H54 (cell line): ENCODE measurements at places on chromosomes 2 and 18.

GRCh38 chr2:98348066-98348561 is 1.9 kb downstream of the CNGA3 start:
- no peak for DNase-seq

GRCh38 chr2:165528691-165529090 is 59.2 kb downstream of the CSRNP3 start:
- DNase-seq, result no peak

DNA sequence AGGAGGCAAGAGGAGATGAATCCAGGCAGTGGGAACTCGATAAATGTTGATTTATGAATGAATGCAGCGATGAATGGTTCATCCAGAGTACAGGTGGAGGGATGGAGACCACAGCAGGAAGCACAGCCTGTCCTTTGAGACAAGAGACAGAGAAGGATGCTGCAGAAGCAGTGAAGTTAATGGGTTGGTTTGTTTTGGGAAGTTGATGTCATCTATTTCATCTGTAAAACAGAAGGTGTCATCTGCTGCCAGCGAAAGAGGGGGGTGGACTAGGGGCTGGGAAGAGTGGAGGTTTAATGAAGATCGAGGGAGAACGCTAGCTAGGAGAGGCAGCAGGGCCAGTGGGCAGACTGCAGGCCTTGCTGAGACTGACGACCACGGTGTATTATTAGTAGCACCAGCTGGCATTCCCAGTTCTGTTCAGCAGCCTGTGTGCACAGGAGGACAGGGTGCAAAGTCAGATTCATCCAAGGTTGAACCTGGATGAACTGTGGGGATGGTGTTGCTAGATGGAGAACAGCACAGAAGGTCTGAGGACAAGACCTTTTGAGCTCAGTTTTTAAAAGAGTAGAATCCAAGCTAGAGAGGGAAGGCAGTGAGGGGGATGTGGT is 120.3 kb upstream of the CAPN13 start:
- DNase-seq, result no peak

GRCh38 chr2:184589261-184589660 is 9.1 kb upstream of the ZNF804A start:
- no peak for DNase-seq

DNA sequence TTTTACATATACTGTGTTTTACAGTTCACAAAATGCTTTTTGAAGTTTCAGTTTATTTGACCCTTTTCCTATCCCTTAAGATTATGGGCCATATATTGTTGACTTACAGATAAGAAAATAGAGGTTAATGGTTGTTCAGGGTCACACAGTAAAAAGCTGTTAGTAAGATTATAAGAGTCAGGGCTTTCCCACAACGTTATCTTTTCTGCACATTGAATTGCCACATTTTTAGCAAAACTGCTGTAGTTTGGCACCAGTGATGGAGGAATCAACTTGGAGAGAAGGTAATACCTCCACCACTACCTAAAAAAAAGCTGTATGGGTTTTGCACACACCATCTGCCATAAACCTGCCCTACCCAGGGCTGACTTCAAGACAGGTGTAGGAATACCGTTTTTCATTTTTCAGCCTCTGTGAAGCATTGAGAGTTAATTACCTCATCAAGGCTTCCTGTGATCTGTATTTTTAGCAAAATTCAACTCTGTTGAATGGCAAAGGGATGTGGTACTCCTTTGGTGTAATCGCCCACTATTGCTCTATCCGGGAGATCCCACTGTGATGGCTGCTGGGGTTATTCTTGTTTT is 5.0 kb downstream of the SOWAHC start:
- no peak for DNase-seq

DNA sequence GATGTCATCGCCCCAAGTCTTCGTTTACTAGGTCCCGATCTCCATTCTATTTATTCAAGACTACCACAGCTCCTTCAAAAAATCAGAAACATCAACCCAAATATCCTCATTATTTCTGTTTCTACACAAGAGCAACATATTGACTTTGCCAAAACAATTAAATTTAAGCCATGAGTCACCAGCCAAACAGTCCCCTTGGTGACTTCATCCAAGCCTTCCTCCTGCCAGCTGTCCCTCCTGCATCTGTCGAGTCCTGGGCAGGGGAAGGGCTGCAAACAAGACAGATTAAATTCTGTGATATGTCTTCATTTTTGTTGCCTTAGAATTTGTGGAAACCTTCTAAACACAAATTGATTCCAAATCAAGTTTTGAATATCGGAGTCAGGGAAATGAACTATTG is 110.3 kb downstream of the SP3 start:
- DNase-seq, result no peak

DNA sequence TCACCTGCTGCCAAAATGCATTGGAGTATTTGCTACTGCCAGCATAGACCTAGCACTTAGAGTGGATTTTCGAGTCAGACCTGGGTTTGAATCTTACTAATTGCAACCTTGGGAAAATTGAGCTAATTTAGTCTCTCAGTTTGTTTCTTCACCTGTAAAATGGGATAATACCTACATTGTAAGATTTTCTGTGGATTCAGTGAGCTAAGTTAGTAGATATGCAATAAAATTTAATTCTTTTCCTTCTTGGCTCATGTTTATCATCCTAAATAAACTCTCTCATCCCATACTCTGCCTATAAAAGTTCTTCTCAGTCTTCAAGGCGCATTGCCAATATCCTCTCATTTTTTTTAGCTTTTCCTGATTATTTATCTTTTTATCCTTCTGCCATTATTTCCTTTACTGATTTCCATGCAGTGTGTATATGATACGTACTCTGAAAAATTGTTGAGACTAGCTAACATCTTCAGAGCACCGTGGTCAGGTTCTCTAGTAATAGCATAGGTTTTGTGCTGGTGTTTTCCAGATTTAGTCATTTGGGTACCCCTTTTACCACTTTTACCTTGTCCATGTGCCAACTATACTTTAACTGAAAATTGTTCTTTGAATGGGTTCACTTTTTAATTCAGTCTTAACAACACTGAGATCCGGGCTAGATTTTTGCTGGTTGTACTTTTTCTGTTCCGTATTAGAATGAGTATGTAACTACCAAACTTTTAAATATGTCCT is 7.3 kb downstream of the CEP192 start:
- no peak for DNase-seq

DNA sequence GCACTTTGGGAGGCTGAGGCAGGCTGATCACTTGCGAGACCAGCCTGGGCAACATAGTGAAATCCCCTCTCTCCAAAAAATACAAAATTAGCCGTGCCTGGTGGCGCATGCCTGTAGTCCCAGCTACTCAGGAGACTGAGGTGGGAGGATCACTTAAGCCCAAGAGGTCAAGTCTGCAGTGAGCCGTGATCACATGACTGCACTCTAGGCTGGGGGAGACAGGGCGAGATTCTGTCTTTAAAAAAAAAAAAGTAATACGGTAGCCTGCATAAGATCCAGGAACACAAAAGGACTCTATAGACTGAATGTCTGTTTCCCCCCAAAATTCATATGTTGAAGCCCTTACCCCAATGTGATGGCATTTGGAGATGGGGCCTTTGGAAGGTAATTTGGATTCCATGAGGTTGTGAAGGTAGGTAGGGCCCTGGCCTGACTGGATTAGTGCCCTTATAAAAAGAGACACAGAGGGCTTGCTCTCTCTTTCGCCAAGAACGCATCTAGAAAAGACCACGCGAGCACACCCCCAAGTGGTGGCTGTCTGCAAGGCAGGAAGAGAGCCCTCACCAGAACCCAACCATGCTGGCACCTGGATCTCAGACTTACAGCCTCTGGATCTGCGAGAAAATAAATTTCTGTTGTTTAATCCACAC is 17.0 kb downstream of the MBOAT2 start:
- no peak for DNase-seq

- DNase-seq, result no peak
These were observed 113.1 kb downstream of the UXS1 start for GRCh38 chr2:106080959-106081358.

- no peak for DNase-seq
These were observed 67.6 kb downstream of the AGAP1 start for GRCh38 chr2:235561450-235561849.

DNA sequence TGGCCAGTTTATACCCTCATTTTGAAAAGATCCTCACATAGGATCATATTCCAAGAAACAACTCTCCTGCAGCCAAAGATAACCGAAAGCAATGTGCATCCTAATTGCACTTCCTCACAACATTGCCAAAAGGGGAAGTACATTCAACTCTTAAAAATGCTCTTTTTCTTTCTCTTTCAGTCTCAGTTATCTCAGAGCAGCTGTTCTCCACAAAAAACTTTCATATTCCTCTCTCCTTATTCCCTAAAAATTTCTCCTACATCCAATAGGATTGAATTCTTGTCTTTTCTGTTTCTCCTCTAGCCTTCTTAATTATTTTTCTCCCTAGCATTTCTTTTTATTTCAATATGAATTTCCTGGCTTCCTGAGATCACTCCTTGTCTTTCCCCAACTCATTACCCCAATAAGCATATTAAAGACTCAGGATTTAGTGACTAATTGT is 7.4 kb upstream of the VRK2 start:
- DNase-seq, result no peak

DNA sequence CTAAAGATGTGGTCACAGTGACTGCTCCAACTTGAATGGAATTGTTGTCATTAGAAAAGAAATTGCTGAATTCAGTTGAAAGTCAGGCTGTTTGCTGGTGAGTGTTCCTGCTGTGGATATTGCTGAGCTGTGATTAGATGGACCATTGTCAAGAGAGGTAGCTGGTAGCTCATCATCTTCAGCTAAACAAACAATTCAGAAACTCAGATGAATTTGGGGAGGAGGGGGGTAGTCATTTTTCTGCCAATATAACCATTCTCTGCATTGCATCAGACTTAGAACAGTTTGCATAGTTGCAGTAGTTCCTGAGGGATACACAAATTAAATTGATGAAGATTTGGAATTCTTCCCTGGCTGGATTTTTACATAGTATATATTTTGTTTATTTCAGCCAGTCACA is 108.3 kb downstream of the MTCL1 start:
- DNase-seq, result no peak

GRCh38 chr2:67560771-67561456 is 163.8 kb downstream of the ETAA1 start:
- no peak for DNase-seq

DNA sequence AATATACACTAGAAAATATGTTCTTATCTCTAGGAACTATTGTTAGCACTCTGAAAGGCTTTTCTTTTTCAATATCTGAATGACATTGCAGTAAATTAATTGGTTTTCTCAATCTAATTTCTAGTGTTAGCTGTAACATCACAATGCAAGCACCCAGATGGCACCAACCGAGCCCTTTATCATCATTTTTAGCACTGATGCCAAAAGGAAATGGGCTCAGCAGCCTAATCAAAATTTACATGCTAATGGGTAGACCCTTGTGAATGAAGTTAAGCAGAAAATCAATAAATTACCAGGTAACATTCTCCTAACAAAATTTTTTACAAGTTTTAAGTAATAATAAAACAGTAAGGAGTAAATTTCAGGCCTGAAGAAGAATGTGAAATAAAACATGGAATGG is 53.5 kb upstream of the PGAP1 start:
- DNase-seq, result no peak

DNA sequence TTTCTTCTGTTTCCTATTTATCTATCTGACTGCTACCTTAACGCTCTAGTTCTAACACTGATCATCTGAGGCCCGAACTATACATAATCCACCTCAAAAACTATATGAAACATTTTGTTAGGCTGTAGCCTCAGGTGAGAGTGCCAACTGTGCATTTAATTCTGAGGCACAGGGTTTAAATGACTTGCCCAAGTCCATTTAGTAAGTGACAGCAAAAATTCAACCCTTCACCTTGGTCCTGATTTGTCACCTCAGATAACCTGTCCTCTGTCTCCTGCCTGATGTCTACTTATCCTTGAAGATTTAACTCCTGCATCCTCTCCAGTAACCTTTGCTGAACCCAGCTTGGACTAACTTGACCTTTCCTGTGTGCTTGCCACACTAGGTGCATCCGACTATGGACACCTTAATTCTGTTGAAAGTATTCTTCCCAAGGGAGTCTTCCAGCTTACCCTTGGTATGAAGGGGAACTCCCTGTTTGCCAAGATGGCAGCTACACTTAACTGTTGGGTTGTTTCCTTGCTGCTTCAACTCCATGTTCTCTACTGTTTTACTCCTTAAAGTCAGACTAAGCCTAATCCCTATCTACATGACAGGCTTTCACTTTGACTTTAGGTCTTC is 23.5 kb downstream of the CD302 start:
- no peak for DNase-seq

DNA sequence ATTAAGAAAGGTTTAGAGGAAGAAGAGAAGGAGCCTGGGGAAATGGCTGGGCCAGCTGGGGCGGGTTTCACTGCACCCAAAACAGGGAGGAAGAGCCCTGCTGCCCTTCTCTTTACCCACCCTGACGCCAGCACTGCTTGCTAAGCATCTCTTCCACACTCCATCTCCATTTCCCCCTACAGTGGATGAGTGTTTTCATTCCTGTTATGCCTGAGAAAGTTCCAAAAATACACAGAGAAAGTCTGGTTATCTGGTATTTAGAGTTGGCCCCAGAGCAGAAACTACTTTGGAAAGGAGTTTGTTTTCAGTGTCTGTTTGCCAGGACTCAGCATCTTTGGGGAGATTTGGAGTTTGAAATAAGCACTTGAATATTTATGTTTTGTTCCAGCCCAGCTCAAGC is 451.0 kb downstream of the SLC4A3 start:
- DNase-seq, result no peak

DNA sequence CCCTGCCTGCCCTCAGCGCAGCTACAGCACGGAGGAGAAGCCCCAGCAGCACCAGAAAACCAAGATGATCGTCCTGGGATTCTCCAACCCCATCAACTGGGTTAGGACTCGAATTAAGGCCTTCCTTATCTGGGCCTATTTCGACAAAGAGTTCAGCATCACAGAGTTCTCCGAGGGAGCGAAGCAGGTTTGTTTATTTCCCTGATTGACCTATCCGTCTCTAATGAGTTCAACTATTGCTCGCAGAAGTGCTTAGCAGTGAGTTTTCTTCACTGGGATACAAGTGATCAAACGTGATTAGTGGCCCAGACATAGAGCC is 639 bp downstream of the MAIP1 start:
- DNase-seq, result no peak

- no peak for DNase-seq
These were observed 10.0 kb downstream of the GALNT5 start for GRCh38 chr2:157267476-157267875.

DNA sequence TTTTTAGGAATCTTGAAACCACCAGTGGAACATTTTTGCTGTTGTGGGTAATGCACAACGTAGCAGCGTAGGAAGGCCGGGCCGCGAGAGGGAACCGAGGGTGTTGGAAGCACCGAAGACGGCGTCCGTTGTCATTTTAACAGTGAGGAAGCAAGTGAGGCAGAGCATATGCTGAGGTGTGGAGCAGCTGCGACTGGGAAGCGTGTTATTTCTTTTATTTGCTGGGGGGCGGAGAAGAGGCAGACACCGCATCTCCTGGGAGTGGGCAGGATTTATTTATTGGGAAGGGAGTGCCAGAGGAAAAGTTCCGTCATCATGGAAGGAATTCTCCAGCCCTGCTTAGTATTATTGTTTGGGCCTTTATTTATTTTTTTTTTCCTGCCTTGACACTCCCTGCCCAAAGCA is 232.8 kb downstream of the KLHL29 start:
- DNase-seq, result no peak
